ENCODE measurements at places on chromosomes 5 and 9.

- no peak for DNase-seq
These were observed 10.4 kb upstream of the ZBTB43 start for GRCh38 chr9:126794441-126794840.

GRCh38 chr5:123936548-123936947 is 424.6 kb downstream of the CSNK1G3 start:
- no peak for DNase-seq

DNA sequence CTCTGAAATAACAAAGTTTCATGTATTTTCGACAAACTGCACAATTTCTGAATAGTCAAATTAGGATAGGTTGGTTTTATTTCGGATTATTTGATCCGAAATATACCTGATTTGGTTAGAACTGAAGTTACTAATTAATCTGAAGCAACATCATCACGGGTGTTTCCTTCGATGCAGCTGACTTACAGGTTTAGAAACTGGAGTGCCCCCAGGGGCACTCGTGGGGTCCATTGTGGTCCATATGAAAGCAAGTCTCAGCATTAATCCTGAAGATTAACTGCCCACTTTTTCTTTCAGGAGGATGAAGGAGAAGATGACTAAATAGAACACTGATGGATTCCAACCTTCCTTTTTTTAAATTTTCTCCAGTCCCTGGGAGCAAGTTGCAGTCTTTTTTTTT is 5.3 kb downstream of the SET start:
- DNase-seq = no peak

DNA sequence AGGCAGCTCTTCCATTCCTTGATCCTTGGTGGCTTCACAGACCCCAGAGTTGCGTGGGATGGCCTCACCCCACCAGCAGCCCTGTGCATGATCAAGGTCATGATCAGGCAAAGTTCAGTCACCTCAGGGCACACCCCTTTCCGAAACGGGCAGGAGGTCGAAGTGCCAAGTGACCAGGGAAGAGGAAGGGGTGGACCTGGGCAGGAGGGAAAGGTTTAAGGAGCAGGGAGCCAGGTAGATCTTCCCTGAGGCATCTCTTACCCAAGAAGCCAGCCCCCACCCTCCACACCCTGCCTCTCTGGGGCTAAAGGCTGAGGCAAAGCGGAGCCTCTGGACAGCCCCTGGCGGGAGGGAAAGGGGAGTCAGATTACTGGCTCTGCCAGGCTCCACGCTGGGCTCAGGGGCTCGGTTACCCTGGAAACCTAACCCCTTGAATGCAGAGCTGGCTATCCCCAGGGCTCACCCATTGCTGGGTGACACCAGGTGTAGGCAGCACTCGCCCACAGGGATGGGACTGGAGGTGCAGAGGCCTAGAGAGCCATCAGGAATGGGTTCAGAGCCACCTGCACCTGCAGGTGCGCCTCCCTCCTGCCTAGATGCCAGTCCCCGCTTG is 3.6 kb downstream of the MGAT4B start:
- no peak for DNase-seq

DNA sequence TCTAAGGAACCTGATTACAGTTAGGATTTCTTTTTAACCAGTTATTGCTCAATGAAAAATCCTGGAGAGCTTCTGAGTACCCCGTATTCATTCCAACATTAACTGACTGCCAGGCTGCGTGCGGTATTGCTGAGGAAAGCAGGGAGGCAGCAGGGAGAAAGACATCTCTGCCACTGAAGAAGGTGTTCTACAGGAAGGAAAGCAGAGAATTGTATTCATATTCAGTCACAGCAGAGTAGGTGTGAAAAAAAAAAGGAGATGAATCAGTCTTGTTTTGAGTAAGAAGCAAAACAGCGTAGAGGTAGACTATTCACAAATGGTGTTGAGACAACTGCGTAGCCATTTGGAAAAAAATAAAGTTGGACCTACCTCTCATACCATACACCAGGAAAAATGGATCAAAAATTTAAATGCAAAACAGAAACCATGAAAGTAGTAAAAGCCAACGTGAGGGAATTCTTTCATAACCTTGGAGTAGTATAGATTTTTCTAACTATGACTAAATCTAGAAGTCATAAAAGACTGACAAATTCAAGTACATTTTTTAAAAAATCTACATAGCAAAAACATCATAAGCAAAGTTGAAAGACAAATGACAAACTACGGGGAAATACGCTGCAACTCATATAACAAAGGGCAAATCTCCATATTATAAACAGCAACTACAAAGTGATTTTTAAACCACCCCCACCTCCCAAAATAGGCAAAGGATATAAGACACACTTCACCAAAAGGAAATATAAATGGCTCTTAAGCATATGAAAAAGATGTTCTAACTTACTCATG is 9.9 kb upstream of the NR4A3 start:
- no peak for DNase-seq

- peak; percentile 68 for DNase-seq
These were observed 272.6 kb downstream of the FANCC start for GRCh38 chr9:95044731-95045508.

DNA sequence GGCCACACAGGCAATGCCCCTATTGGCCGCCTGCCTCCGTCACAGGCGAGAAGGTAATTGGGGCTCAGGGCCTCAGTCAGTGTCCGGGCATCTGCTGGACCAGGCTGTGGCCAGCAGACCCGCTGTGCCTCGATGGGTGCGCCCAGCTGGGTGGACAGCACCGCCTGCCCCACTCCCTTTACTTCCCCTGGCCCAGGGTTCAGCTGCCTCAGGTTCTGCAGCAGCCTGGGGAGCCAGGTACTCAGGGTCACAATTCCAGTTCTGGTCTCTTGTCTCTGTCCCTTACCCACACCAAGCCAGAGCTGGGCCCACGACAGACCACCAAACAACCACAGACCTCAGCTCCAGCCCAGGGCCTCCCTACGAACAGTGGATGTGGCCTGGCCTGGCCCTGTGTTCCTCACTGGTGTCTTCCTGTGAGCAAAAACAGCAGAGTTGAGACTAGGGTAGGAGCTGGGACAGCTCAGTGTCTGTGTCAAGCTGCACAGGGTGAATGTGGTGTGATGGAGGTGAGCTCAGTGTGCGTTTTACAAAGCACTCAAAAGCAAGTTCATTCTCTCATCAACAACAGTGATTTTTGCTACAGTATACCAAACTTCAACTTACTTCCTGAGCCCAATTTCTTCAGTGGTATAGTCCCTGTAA is 33.4 kb upstream of the SUSD3 start:
- DNase-seq = no peak

DNA sequence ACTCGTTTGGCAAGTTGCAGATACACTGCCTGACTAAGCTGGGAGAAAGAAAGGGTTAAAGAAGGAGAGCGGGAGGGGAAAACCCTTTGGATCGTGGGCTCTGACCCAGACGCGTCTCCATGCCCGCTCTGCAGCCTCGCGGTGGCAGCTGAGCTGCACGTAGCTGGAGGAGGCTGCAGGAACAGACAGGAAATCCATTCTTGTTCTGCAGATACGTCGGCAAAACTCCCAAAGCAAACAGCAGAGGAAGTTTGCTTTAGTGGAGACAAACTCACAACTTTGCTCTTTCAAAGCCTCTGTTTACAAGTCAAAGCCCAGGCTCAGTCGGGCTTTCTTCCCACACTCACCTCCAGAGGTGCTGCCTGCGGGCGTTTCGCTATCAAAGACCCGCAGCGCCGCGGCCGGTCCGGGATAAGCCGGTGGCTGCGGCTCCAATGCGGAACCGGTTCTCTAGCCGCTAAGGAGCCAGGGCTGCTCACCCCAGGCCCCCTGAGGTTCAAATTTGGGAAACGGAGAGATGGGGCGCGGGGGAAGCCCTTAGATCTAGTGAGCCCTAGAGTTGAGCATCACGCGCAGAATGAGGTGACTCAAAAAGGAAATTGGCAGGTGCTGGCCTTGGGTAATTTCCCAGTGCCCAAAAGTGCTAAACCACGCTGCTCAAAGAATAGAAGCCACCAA is 60.7 kb downstream of the MAT2B start:
- DNase-seq = peak; percentile 50

DNA sequence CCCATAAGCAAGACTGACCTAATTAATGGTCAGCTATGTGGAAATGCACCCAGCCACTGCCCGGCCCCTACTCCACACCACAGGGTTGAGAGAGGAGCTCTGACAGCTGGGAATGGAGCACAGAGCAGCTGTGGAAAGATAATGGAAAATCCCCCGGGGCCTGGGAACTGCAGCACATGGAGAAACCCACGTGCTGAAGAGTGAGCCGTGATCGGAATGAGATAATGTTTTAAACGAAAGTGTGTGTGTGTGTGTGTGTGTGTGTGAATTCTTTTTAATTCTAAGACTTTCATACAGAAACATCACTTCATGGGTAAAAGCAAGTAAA is 13.1 kb upstream of the SLC12A7 start:
- no peak for DNase-seq

DNA sequence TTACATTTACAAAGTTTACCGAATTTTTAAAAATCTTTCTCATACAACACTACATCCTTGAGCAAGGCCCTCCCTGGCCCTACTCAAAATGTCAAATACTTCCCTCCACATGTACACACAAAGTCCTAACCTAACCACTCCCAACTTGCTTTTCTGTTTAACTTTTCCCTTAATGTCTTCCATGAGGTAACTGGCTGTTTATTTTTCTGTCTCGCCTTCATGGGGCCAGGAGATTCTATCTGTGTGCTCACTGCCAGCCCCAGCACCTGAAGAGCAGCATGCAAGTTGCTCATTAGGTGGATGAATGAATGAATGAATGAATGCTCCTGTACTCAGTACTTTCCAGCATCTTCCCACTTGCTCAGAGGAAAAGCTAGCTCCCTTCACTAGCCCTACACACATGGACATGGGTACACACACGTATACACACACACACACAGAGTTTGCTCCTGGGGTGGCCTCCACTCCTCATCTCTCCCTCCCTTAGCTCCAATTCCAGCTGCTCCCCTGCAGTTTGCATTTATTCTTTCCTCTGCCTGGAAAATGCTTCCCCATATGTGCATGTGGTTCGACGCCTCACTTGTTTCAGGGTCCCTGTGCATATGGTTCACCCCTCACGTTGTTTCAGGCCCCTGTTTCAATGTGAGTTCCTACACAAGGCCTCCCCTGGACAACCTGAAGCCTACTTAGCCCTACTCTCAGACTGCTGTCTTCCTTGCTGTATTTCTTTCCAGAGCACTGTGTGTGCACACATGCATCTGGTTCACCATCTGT is 165.2 kb downstream of the ROR2 start:
- no peak for DNase-seq

- no peak for DNase-seq
These were observed 200.5 kb upstream of the KLF9 start for GRCh38 chr9:70614786-70615463.

GRCh38 chr5:28822071-28822470 is 1783.7 kb upstream of the CDH9 start:
- DNase-seq = no peak

- DNase-seq = no peak
These were observed 701.0 kb downstream of the SEMA5A start for GRCh38 chr5:8844847-8845246.

- DNase-seq = no peak
These were observed 66.5 kb downstream of the PDE4D start for GRCh38 chr5:59826996-59827395.

- no peak for DNase-seq
These were observed 20.0 kb downstream of the ERAP2 start for GRCh38 chr5:96896276-96896675.

GRCh38 chr9:68969538-68969937 is 44.4 kb downstream of the PRKACG start:
- no peak for DNase-seq

- no peak for DNase-seq
These were observed 960 bp upstream of the CTNND2 start for GRCh38 chr5:11905206-11905605.

DNA sequence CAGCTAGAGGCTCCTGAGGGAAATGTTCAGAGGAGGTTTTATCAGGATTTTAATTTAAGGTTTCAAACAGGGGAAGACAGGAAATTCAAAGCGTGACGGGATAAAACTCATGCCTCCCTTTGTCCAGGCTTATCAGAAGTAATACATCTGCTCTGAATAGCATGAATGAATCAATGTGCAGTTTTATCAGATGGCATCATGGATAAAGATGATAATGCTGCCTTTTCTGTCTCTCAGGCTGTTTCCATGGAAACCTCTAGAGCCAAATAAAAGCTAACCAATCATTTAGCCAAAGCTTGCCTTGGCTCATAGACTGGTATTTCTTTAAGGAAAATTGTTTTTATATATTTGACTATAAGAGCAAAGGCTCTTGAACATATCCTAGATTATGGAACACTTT is 16.4 kb downstream of the MFAP3 start:
- DNase-seq = no peak

GRCh38 chr9:135359764-135360163 is 119.8 kb upstream of the PPP1R26 start:
- no peak for DNase-seq

DNA sequence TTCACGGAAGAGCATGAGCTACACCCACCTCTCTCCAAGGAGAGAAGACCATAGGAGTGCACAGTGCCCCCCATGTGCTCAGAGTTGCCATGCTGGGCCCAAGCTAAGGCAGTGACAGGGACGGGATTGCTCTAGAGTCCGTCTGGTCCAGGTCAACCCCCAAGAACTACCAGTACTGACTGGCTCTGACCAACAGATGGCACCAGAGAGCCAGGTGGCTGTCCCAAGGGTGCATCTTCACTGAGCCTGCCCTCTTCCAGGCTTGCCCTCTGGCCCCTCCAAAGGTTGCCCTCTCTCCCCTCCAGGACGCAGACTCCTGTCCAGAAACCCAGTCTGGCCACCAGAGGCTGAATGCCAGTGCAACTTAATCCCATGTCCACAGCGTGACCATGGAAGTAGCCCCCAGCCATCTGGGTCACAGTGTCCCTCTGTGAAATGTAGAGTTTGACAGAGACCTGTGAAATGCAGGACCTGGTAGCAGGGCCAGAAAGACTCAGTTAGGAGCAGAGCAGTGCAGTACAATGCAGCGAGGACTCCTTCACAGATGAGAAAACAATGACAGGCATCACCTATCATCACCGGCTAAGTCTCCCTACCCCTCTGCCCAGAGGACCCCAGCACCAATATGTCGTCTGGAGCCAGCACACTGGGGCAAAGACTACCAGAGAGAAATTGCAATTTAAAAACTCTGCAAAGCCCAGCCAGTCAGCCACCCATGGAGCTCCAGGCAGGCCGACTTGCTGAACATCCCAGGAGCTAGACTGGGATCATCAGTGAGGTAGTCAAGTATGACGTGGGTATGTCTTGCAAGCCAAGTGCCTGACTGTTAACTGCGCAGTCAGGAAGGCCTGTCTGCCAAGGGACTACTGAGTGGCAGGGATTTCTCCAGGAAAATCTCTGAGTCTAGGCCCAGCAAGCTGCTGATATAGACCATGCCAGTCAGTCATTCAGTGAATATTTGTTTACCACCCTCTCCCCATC is 7.7 kb upstream of the SKP1 start:
- DNase-seq = peak; percentile 78

DNA sequence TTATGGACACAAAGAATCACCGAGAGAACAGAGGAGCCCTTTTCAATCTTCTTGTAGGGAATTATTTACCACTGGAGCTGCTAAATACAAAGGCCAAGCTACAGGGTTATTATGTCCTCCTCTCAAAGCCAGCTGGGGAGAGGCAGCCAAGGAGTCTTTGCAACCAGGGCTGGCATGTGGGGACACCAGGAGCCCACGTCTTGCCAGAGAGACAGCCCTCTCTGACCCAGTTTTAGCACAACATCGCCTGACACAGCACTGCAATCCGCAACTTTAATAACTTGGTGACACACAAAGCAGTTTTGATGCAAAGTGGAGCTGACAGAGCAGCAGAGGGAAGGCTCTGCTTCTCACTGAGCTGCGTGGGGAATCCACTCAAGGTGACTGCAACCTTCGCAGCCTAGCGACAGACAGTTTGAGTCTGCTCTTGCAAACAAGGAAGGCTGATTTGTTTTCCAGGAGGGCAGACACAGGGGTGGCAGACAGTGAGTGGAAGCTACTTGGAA is 33.6 kb downstream of the TLR4 start:
- no peak for DNase-seq
